ENCODE measurements at places on chromosomes 13 and 19.

DNA sequence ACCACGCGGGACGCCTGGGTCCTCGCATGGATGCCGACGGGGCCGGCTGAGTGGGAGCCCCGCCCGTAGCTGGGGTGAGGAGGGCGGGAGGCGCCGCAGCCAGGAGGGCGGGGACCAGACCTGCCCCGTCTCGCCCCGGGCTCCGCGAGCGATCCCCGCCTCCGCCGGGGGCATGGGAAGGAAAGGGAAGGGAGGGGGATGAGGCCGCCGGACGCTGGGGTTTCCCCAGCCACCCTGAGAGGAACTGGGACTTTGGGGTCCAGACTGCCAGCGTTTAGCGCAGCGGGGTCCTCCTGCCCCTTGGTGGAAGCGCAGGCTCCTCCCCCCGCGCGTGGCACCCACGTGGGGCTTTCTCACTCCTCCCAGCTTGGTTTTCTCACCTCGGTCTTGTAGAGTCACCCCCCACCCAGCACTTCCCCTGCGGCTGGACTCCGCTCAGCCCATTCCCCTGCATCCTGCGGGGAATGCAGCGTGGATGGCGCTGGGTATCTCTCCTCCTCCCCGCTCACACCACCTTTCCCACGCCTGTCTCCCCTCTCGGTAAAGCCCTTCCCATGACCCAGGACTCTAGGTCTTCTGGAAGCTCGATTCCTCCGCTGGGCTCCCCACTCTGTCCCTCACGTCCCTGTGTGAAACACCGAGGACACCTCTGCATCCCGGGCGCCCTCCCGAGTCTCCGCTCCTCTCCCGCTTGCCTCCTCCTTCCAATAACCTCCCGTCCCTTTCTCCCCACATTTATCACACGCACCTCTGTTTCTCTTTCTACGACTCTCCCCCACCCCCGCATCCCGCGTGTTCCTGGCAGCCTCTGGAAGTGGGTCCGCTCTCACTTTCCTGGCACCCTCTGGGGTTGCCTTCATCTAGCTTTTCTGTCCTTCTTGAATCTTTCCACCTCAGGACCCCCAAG lies 2.1 kb downstream of the TGFB1 start:
- peak; percentile 35 for DNase-seq

DNA sequence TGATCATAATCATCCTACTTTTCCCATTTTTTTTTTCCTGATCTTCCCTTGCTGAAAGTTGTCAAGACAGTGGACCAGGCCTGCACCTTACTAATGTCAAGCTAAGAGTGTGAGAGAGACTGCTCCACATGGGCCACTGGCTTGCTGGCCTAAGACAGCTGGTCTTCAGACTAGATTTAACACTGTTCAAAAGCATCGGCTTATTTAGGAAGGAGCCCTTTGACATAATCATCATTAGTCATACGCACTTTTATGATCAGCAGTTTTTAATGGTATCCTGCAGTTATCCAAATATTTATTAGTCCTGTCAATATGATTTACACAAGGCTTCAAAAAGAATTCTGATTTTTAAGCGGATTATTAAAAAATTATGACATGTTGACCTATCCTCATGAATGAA lies 270.6 kb downstream of the DNAJC15 start:
- DNase-seq, result no peak

DNA sequence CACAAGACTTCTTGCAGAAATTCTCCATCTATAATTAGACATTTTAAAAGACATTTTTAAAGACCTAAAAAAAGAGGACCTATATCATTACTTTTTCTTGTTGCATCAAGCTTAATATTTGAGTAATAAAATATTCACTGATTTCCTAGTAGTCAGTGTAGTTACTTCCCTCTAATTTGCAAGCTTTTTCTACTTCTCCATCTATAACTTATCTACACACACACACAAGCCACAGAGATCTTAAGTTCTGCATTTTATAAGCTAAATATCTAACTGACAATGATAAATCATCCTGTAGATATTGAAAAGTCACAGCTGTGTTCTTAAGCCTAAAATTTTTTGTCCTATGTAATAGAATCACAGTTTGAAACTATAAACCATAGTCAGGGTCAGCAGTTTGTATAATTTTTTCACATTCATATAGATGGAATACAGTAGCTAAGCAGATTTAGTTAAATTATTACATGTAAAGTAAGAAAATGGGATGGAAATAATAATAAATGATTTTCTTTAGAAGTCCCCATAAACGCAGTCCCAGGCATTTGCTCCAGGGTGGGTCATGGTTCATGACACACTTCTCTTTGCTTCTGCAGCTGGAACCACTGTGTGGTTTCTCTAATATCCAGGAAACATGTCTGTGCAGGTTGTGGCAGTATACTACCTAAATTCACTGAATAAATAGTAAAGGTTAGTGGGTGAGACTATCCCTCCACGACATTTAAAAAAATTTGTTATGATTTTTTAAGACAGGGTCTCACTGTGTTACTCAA lies 60.2 kb downstream of the ESD start:
- DNase-seq, result no peak

DNA sequence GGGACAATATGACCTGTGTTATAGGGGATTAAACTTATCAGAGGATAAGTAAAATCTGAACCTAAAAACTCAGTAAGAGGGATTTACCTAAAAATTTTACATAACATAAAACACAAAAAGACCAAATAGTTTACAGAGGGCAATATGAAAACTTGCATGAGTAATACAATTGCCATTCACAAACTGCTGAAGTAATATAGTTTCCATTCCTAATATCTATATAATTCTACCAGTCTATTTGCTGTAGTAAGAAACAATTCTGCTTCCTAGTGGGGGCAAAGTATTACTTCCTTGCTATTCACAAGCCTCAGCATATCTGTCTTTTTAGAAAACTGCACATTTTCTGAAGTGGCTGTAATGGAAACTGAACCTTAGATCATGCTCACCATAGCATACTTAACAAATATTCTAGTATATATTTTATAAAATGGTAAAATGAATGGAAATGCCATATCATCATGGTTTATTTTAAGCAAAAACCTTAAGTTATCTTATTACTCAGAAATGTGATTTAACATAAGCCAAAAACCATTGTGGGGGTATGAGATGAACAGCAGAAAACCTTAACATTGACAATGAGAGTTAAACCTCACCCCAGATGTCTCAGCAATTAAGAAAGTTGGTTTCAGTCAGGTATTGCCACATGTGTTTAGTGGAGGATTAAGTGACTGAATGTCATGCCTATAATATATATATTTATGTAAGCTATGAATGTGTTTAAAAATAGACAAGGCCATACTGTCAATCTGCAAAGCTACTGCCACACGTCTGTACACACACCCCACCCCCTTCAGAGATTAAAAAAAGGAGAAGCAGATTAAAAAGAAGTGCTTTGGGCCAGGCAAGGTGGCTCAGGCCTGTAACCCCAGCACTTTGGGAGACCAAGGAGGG lies 136.8 kb downstream of the MIPEP start:
- no peak for DNase-seq

GRCh38 chr19:45568732-45569131 lies 15.9 kb downstream of the OPA3 start:
- DNase-seq, result peak; percentile 74

- no peak for DNase-seq
These were observed 1301.5 kb upstream of the ATXN8OS start for GRCh38 chr13:68806125-68806524.

- no peak for DNase-seq
These were observed 483.3 kb downstream of the ZNF536 start for GRCh38 chr19:30855442-30855841.

DNA sequence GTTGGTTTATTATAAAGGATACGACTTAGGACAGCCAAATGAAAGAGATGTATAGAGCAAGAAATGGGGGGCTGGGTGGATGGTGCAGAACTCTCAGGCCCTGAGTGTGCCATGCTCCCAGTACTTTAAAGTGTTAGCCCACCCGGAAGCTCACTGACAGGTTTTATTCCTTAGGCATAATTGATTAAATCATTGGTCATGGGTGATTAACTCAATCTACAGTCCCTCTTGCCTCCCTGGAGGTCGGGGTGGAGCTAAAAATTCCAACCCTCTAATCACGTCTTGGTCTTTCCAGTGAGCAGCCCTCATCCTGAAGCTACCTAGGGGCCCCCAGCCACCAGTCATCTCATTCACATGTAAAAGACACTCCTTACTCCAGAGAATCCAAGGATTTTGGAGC lies 9.9 kb upstream of the LEUTX start:
- DNase-seq, result no peak

GRCh38 chr13:97339019-97339987 lies 94.7 kb upstream of the RAP2A start:
- DNase-seq, result no peak

- DNase-seq, result no peak
These were observed 225.1 kb downstream of the EFNB2 start for GRCh38 chr13:106310291-106310865.

DNA sequence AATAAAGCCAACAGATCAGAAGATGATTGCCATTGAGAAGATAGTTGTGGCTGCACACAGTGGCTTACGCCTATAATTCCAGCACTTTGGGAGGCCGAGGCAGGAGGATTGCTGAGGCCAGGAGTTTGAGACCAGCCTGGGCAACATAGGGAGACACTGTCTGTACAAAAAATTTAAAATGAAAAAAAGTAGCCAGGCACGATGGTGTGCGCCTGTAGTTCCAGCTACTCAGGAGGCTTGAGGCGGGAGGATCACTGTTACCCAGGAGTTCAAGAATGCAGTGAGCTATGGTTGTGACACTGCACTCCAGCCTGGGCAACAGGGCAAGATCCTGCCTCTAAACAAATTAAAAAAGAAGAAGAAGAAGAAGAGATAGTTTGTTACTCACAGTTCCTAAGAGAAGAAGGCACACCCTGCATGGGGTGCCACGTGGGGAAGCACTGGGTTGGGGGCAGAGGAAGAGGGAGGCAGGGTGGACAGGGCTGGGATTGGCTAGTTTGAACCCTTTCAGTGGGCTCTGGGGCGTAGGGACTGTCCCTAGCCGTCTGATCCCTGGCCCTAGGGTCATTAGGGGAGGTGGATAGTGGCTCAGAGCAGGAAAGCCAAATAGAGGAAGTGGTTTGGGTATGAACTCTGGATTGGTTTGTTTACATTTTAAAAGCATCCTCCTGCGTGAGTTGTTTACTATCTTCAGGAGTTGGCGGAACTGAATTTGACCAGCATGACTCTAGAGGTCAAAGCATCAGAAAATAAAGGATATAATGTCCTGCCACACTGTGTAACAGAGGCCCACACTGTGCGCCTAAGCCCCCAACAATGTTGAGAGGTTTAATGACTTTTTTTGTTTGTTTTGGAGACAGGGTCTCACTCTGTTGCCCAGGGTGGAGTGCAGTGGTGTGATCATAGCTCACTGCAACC lies 60.5 kb upstream of the MEDAG start:
- DNase-seq, result no peak

DNA sequence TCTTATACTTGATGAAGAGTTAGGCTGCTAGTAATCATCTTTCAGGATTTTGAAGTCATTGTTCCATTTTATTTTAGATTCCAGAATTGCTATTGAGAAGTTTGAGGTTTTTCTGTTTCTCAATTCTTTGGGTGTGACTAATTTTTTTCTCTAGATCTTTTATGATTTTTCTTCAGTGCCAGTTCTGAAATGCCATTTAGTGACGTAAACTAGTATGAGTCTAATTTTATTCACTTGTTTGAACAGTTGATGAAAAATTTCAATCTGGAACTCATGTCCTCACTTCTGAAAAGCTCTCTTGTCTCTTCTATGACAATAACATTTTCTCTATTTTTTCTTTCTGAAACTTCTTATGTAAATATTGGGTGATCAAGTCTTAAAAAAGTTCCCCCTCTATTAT lies 188.5 kb upstream of the HTR2A start:
- no peak for DNase-seq

DNA sequence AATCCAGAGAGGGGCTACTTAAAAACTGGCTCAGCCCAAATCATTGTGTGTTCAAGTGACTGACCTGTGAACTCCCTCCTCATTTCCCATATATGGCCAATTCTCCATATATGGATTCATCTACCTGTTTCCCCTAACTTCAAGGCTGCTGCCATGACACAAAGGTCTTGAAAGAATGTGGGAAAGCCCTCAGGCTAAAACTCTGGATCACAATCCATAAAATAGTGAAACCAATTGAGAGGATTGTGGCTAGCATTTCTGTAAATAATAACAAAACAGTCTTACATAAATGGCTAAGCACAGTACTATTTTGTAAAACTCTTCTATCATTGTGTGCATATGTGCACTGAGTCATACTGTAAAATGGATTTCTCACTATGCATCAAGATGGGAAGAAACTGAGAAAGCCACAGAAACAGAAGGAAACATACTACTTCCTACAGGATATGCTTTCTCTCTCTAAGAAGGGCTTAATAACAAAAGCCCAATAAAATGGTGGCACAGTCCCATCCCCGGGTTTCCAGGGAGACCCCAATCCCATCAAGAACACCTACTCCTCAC lies 80.5 kb downstream of the FOXO1 start:
- no peak for DNase-seq

GRCh38 chr13:43676320-43676719 lies 110.5 kb downstream of the ENOX1 start:
- DNase-seq, result no peak

DNA sequence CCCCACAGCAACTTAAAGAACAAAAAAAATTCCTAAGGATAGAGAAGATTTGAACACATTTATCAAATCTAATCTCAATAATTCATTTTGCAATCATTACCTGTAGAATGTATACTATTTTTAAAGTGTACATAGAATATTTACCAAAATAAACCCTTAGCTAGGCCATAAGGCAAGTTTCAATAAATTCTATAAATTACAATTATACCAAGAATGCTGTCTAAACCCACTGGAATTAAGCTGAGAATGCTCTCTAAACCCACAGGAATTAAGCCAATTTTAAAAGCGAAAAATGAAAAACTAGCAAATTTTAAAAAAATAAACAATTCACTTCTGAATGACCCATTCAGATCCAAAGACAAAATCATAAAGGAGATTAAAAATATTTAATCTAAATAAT lies 540.4 kb upstream of the NBEA start:
- no peak for DNase-seq

DNA sequence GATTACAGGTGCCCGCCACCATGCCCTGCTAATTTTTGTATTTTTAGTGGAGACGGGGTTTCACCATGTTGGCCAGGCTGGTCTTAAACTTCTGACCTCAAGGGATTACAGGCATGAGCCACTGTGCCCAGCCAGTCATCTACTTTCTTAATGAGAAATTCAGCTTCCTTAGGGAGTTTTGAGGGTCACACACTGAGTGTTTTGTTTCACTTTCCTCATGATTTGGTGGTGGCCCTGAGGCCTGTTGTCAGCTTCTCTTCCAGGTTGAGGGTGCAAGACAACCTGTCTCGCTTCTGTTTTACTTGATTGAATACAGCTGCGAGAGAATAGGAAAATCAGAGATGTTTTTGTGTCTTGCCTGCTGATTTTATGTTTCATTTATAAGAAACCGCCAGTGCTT lies 9.9 kb downstream of the FRY start:
- no peak for DNase-seq
